ENCODE measurements at places on chromosomes 5 and 9.
A peak's percentile ranks its signal among the peaks of the same experiment; 100 is the strongest.

DNA sequence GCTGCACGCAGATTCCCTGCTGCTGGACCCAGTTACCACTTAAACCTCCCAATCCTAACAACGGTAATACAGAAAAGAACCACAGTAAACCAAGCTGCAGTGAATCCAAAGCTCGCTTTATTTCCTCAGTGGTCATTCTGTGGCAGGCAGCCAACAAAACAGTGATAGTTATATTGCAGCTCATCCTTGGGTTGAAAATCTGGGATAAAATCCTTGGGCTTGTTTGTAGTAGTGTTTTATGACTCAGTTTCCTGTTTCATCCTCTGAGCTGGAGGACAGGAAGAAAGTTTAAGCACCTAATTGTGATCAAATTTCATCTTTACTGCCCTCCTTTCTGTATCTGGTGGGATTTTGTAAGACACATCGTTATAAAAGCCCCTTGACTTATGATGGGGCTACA is 31.4 kb downstream of the HMGCR start:
- DNase-seq: peak; percentile 53

DNA sequence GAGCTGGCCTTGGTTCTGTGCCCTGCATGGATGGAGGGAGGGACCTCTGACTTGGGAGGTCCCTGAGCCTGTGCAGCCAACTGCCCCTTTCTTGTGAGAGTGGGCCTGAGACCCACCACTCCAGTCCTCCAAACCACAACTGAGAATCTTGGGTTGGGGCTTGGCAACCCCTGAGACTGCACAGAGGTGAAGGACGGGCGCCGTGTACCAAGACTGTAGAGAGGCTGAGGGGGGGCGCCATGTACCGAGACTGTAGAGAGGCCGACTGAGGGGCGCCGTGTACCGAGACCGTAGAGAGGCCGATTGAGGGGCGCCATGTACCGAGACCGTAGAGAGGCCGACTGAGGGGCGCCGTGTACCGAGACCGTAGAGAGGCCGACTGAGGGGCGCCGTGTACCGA is 59.3 kb upstream of the CACNA1B start:
- DNase-seq: no peak

DNA sequence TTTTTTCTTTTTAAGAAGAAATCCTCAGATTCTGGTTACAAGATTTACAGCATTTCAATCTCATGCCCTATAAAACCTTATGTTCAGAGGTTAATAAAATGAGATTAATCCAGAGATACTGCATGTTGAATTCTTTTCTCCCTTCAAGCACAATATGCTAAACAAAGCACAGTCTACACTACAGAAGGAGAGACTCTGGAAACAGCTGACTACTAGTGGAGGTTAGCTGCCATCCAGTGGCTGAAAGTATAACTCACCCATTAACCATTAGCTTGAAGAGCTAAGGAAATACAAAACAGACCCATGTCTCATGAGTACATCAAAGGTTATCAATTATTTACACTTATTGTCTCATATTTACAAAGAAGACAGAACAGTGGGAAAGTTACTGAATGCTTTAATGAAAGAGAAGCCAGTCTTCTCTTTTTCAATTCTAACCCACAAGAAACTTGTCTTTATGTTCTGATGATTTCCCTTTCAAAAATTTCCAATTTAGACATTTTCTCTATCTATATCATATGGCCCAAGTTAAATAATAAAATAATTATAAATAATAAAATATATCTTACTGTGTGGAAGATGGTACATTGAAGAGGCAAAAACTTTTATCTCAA is 12.7 kb upstream of the DNAH5 start:
- peak; percentile 73 for DNase-seq

GRCh38 chr9:134526584-134527477 is 114.8 kb upstream of the COL5A1 start:
- no peak for DNase-seq

- DNase-seq: peak; percentile 13
Measured at GRCh38 chr9:112194969-112195431, 19.9 kb upstream of the SUSD1 start.

- no peak for DNase-seq
Measured at GRCh38 chr9:86547571-86547970, 193.4 kb upstream of the TUT7 start.

- peak; percentile 37 for DNase-seq
Measured at GRCh38 chr9:91496351-91496750, 72.7 kb upstream of the NFIL3 start.

GRCh38 chr5:161058781-161059180 is 206.8 kb upstream of the ATP10B start:
- peak; percentile 5 for DNase-seq

- DNase-seq: no peak
Measured at GRCh38 chr5:56608217-56608925, 207.0 kb upstream of the MAP3K1 start.

GRCh38 chr9:85995599-85995998 is 54.7 kb downstream of the NAA35 start:
- DNase-seq: no peak

DNA sequence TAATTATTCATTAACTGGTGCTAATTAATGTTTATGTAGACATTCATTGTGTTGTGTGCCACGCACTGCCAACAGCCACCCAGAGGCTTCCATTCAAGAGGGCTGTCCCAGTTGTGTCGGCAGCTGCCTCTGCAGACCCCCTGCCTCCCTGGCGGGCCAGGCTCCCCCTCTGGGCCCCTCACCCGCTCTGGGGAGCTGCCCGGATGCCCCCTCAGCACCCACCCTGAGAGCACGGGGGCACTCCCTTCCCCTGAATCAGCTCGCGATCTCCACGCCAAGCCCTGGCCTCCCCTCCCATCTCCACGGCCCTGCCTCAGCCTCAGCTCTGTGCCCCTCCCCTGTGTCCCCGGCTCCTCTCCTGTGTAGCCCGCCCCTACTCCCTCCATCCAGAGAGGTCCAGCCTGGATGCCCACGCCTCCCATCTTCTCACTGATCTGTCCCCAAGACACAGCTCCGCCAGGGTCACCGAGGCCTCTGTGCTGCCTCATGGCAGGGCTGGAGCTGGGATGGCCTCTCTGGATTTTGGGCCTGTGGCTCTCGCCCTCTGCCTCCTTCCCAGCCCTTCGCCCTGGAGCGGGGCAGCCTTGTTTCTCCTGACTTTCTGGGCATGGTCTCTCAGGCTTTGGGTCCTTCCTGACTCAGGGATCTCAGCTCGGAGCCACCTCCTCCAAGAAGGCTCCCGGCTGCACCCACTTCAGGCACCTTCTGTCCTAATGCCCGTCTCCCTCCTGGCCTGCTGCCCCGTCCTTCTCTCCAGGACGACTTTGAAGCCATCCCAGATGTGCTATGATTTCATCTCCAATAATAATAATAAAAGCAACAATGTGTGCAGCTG is 16.0 kb upstream of the SLC9A3 start:
- no peak for DNase-seq

DNA sequence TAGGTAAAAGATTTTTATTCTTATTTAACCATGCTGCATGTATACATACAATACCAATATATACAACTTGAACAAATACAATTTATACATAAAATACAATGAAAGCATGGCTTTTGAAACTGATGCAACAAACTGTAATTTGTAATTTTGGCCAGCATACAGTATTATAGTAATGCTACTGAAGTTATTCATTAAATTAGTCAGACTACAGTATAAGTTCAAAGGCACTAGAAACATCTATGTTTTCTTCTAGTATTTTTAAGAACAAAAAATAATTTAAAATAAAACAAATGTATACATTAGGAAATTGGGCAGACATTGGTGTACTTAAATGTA is 18.8 kb downstream of the IL4 start:
- DNase-seq: no peak

DNA sequence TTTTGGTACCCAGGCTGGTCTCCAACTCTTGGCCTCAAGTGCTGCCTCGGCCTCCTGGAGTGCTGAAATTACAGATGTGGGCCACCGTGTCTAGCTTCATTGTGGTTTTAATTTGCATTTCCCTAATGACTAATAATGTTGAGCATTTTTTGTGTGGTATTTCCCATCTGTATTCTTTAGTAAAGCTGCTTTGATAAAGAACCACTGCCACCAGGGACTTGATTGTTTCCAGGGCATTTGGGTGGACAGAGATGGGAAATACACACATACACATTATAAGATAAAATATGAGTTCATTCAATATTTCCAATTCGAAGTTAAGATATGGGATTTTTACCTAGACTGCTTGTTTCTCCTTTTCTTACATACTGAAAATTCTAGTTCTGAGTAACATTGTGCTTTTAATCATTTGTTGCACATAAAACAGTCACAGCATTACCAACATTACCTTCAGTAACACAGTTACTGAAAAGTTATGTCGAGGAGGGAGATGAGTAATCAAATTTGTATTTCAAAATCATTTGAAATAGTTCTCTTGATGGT is 28.9 kb downstream of the HABP4 start:
- peak; percentile 44 for DNase-seq

GRCh38 chr5:14882658-14883580 is 11.3 kb upstream of the ANKH start:
- DNase-seq: no peak

- no peak for DNase-seq
Measured at GRCh38 chr5:157592594-157592993, 17.0 kb upstream of the ADAM19 start.

- DNase-seq: no peak
Measured at GRCh38 chr9:112831969-112832368, 58.7 kb downstream of the SLC46A2 start.

DNA sequence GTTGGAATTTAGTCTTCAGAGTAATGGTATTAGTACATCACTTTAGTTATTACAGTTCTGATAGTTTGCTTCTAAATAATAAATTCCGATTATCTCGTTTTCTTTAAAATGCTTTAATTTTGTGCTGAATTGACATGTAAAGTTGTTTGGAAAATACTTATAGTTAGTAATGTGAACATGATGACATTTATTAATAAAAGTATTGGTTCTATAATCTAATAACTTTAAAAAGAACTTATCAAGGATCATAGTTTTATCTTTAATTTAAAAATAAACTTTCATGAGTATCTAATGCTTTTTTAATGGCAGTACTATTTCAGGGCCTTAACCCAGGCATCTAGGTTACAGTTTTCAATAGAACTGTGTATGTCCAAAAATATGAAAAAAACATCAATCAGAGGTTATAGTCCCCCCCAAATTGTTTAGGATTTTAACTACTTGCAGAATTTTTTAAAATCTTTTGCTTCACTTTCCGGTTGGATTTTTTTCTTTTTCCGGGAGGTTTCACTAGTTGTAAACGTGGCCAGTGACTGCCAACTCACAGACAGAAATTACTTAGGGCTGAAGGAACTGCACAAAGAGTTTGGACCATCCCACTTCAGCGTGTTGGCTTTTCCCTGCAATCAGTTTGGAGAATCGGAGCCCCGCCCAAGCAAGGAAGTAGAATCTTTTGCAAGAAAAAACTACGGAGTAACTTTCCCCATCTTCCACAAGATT is 680 bp downstream of the GPX8 start:
- peak; percentile 95 for DNase-seq

DNA sequence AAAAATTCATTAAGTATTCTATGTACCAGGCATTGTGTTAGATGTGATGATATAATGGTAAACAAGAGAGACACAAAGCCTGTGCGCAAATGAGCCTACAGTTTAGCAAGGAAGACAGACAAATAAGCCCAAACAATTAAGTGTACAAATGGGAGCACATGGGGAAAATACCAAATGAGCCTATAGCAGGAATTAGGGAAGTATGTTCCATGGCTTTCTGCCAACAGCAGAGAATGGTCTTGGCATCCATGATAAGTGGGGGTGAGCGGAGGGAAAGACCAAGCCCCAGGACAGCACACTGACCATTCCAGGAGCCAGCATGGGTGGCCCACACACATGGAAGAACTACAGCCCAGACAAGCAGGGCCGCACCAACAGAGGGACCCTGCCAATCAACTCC is 369.7 kb downstream of the DEPDC1B start:
- no peak for DNase-seq

GRCh38 chr9:80954521-80954920 is 734.8 kb downstream of the TLE1 start:
- DNase-seq: no peak

DNA sequence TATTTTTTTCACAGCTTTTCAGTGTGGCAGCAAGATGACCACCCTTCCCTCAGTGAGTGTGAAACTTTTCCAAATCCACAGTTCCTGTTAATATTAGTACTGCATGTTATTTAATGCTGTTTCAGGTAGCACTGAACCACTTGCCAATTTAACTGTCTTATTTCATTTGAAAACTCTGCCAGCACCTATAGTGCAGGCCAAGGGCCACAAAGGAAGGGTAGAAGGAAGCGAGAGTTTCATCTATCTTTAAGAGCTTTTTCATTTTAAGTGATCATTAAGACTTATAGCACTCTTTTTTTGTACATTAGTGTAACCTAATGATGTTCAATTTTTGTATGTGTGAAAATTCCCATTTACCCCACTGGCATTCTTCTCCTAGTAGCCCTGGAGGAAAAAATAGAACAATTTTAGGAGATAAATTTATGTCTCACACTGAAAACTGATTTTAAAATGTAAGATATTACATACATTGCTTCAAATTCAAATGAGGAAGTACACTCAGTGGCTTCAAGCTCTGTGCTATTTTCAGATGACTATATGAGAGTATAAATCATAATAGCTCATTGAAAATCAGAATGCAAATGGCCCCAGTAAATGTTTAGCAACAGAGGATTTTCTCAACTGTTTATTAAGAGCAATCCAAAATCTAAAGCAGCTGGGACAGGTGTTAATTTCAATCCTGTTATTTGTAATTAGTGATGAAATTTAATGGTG is 820.5 kb downstream of the PTPRD start:
- DNase-seq: no peak

DNA sequence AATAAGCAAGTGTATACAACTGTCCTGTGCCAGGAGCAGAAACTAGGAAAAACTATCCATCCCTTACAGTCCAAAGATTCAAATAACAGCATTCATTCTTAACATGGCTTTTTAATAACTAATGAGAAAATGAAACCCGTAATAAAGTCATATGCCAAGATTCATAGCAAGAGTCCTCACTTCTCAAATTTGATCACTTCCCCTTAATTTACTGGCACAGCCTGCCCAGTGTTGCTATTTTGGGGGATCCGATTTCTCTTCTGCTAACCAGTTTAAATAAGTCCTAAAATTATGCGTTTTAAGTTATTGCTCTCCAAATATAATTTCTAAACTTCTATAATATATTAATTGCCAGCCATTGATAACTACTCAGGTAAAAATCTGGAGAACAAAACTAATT is 177.0 kb upstream of the PTGER4 start:
- no peak for DNase-seq

DNA sequence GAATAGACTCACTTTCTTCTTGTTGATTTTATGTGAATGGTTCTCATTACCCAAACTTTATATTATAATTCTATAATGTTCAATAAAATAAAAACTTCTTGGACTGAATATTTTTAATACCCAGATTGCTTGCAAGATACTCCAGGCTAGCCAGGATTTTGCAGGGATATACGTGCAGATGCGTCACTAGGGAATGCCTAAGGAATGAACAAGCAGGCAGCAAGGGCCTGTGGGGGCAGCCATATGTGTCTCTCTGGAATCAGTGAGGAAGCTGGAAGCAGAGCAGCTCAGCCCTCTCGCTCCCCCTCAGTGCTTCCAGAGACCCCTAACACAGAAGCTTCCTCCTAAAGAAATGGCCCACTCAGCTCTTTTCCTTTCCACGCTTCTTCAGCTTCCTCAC is 457.4 kb downstream of the CCDC171 start:
- no peak for DNase-seq
